ENCODE measurements at places on chromosomes 1 and 21. TPM values are rescaled to one million over a fixed set of nuclear protein-coding genes. Genes with fewer than 3 reads are reported as not detected.

- no peak for DNase-seq
Measured at GRCh38 chr1:162397039-162397448, 14.9 kb downstream of the SH2D1B start.

- no peak for DNase-seq
Measured at GRCh38 chr1:23936481-23937176, 23.0 kb upstream of the PNRC2 start.

GRCh38 chr1:3480369-3480719 is 25.9 kb downstream of the ARHGEF16 start:
- DNase-seq: peak; percentile 58

GRCh38 chr1:152626744-152627143 is 3.8 kb upstream of the LCE3A start:
- DNase-seq: no peak

GRCh38 chr1:227343206-227343605 is 24.9 kb upstream of the CDC42BPA start:
- no peak for DNase-seq

The GJA9 gene
- total RNA-seq: 1.2 TPM

- DNase-seq: no peak
Measured at GRCh38 chr1:187871177-187871845, 1042.6 kb downstream of the PLA2G4A start.

- no peak for DNase-seq
Measured at GRCh38 chr1:79614762-79615161, 608.2 kb upstream of the ADGRL4 start.

DNA sequence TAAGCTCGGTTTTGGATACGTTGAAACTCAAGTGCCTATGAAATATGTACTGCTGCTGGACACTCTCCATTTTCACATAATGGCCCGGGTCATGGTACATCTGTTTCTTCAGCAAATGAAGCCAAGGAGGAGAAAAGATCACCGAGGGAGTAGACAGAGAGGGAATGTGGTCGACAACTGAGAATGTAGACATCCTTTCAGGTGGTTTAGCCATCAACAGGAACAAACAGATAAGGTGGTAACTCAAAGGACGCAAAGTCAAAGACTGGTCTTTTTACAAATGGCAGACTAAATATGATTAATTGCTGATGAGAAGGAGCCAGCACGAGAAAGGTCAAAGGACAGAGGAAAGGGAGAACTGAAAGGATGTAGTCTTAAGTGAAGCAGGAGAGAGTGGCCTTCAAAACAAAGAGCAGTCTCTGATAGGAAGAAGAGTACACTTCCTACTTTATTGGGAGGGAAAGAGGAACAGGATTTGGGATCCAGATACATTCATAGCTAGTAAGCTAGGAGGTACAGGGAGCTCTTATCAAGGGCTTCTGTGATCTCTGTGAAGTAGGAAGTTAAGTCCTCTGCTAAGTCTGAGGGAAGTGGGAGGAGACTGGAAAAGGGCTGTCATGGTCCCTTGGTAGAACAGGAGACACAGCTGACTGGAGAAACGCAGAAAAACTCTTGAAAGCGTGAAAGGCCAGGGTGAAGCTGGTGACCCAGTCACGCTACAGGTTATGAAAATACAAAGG is 28.3 kb downstream of the NUP133 start:
- DNase-seq: no peak

The ICOSLG gene
- total RNA-seq: 3.2 TPM

The PAQR6 gene
- 1.8 TPM for total RNA-seq

GRCh38 chr1:39261712-39262221 is 57.3 kb downstream of the MACF1 start:
- no peak for DNase-seq

DNA sequence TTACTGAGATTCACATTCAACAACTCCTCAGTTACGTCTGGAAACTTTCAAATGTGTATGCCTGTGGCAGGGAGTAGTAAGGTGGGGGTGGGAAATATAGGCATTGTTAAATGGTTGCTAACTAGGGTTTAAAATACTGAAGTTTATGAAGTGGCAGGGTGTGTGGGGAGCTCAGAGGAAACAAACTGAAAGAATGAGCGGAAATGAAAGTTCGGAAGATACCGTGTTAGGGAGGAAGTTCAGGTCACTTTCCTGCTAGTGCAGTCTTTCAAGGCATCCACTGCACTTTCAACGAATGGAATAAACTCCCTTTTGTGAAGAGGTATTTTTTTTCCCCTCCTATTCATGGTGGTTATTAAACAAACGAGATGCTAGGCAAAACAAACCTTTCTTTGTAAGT is 19.7 kb downstream of the SYNJ1 start:
- no peak for DNase-seq
